NCI-H460 (cell line): ENCODE measurements at places on chromosomes 1 and 21. TPM values are rescaled to one million over a fixed set of nuclear protein-coding genes. Genes with fewer than 3 reads are reported as not detected.

- DNase-seq, result no peak
Measured at GRCh38 chr1:37575692-37576091, 19.0 kb downstream of the DNALI1 start.

AKNAD1 gene
- total RNA-seq, result 0.75 and 1.5 TPM in 2 replicates

GRCh38 chr1:202107801-202108731 is 14.7 kb upstream of the GPR37L1 start:
- no peak for DNase-seq

- no peak for DNase-seq
Measured at GRCh38 chr1:116131866-116132605, 20.8 kb downstream of the MAB21L3 start.

GRCh38 chr1:211736351-211736915 is 61.0 kb upstream of the NEK2 start:
- DNase-seq, result no peak

DNA sequence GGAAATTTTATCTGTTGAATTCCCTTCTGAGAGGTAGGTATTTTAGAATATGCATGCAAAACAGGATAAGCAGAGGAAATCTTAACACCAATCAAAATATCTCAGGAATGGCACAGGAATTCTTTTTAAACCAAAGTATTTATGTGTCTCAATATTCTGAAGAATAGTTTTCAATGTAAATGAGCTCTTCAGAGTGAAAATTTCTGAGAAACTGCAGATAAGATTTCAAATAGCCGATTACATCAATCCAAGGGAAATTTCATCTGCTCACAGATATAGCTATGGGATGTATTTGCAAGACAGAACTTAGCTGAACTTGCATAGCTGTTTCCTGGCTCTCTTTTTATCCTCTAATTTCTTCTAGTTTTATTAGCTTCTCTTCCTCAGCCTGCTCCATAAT is 209.5 kb downstream of the GRIK1 start:
- DNase-seq, result no peak

DNA sequence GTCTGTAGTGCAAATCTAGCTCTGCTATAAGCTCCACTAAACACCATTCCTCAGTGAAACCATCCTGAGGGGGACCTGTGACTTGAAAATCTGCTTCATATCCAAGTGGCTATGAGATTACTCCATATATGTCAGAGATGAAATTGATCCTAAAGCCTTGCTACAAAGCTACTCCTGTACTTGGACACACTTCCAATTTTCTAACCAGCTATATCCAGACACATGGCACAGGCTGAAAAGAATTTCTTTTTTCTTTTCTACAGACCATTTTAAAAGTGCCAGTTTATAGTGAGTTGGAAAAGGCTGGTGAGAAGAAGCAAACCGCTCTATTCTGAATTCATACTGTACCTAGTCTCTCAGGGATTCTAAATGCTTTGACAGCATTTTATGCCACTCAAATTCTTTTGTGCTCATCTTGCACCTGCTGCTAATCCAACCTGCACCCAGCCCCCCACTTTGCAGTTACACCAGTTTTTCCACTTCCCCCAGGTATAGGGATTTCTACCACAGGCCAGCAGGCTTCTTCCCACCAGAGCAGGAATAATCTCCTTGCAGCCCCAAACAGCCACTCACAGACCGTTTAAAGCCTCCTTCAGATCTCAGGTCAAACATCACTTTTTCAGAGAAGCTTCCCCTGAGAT is 112.5 kb downstream of the RERE start:
- DNase-seq, result no peak

DNA sequence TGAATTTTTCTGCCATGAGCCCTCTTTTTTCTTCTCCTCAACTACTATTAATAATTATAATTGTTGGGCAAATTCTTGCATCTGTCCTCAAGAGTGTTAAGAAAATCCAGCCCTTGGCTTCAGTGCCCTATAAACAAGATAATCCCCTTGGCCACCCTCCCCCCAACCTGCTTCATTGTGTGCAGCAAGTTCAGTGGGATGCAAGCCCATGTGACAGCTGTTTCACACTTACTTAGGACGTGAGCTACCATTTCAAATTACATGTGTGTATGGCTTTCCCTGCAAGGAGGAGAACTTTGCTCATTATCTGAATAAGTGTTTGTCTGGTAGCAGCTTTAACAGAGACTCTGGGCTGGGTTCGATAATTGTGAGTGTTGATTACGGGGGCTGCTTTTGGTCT is 276.2 kb downstream of the CACNA1E start:
- DNase-seq, result no peak

- DNase-seq, result peak; percentile 73
Measured at GRCh38 chr1:180533266-180533987, 25.3 kb upstream of the OVAAL start.

DNA sequence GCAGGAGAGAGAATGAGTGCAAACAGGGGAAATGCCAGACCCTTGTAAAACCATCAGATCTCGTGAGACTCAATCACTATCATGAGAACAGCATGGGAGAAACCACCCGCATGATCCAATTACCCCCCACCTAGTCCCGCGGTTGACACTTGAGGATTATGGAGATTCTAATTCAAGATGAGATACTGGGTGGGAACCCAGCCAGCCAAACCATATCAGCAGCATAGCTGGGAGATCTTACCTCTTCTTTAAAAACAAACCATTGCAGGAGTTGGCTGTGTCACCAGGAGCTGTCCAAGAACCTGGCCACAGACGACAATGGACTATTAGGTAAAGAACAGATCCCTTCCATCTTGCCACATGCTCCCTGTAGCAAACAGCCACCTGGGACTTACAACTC is 422.7 kb downstream of the MATN1 start:
- DNase-seq, result no peak

GRCh38 chr1:187384504-187384903 is 555.8 kb downstream of the PLA2G4A start:
- DNase-seq, result no peak

- no peak for DNase-seq
Measured at GRCh38 chr1:227548448-227548847, 14.9 kb upstream of the ZNF678 start.

GRCh38 chr1:202291961-202292712 is 49.6 kb downstream of the UBE2T start:
- no peak for DNase-seq

IGSF9 gene
- not detected in 2 replicates for total RNA-seq

GRCh38 chr1:4213366-4213973 is 313.4 kb upstream of the C1orf174 start:
- no peak for DNase-seq

GRCh38 chr1:48568501-48568900 is 96.5 kb upstream of the SPATA6 start:
- no peak for DNase-seq

SLC37A1 gene
- total RNA-seq, result 8.9 and 10.8 TPM in 2 replicates
